ENCODE measurements at places on chromosomes 3 and 15.

- DNase-seq, result no peak
Measured at GRCh38 chr3:193310914-193311723, 67.4 kb downstream of the ATP13A5 start.

- no peak for DNase-seq
Measured at GRCh38 chr15:55257938-55258337, 31.7 kb downstream of the RAB27A start.

GRCh38 chr15:63075015-63075983, 32.8 kb downstream of the TPM1 start:
- DNase-seq, result no peak

DNA sequence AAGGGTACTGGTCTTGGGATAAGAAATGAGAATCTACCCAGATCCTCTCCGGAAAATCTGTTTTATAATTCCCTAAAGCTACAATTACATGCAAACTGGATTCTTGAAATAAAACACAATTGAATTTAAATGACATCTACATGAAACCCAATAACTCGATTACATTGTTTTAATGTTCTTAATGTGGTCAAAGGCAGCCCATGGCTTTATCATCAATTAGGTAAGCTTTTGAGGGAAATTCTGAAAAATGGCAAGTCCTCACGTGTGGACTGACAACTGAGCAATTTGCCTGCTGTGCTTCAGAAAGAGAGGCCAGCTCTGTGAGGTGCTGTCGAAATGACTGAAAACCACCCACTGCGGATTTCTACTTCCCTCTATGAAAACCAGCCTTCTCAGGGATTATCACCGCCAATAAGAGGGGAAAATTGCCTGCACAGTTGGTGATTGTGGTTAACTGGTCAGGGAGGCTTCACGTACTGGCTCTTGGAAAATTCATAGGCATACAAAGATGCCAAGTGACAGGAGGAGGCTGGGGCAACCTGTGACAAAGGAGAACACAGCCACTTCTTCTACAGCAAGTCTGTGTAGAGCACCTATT, 200.8 kb upstream of the SLCO3A1 start:
- no peak for DNase-seq

GRCh38 chr15:101428758-101429157, 60.7 kb downstream of the PCSK6 start:
- no peak for DNase-seq

GRCh38 chr3:124663690-124664089, 66.6 kb upstream of the UMPS start:
- no peak for DNase-seq

- no peak for DNase-seq
Measured at GRCh38 chr3:50359760-50360110, 414 bp upstream of the TMEM115 start.

- no peak for DNase-seq
Measured at GRCh38 chr3:143090976-143091837, 28.4 kb upstream of the CHST2 start.

DNA sequence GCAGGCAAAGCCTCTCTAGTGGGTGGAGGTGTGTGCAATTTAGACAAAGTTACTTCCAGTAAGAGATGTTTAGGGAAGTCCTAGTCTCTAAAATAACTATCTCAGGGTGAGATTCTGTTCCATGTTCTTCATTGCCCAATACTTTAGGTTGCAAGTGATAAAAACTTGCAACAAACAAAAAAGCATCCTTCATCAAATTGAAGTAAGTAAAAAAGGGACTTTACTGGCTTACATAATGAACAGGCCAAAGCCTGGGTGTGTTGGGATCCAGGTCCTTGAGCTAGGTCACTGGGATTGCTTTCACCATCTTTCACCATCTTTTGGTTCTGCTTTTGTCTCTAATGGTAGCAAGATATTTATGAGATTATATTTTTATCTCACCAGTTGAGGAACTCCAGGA, 38.3 kb downstream of the CX3CR1 start:
- no peak for DNase-seq

GRCh38 chr15:95087253-95087609, 855.9 kb downstream of the MCTP2 start:
- no peak for DNase-seq

GRCh38 chr15:92797168-92798052, 102.7 kb upstream of the CHD2 start:
- DNase-seq, result peak; percentile 78

- no peak for DNase-seq
Measured at GRCh38 chr3:186922224-186922623, 8.1 kb upstream of the ST6GAL1 start.

DNA sequence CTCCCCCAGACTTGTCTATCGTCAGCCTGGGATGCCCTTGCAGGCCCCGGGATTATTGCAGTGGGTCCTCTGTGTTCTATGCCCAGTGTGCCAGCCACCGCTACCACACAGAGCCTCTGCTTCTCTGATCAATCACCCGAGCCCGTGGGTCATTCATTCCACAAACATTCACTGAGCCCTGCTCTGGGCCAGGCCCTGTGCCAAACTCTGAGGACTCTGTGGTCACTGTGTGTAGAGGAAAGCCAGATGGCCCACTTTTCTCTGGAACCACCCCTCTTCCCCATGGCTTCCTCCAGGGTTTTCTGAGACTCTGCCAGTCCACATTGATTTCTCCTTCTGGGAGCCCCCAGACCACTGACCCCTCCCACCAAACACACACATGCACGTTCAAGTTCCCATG, 55.5 kb downstream of the BSN start:
- no peak for DNase-seq

GRCh38 chr3:44018926-44019325, 222.8 kb upstream of the TOPAZ1 start:
- DNase-seq, result no peak

DNA sequence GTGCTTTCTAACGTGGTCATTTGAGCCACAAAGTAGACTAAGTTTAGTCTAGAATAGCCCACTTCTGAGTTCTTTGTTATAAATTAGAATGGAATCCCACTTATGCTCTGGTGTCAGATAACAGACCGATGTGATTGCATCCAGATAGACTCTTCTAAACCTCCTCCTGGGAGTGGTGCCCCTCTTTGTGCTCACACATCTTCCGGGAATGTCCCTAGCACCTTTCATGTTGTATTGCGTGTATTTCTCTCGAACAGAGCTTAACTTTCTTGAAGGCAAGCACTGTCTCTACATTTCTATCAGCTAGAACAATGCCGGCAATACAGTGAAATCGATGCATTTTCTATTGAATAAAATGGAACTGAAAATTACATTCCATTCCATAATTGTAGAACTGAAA, 23.0 kb downstream of the CP start:
- no peak for DNase-seq

DNA sequence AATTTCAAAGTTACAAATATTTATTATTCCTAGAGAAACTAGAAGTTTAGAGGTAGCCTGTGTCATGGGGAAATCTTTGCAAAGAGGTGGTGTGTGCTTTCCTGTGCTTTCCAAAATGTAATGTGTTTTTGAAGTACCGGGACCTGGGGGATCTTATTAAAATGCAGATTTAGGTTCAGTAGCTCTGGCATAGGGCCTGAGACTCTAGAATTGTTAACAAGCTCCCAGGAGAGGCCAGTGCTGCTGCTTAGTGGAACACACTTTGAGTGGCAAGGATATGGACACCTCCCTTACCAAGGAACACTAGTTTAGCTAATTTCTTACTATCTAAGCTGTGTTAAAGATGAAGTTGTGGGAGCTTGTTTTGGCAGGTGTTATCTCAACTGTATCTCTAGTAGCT, 428.9 kb downstream of the VGLL3 start:
- no peak for DNase-seq

DNA sequence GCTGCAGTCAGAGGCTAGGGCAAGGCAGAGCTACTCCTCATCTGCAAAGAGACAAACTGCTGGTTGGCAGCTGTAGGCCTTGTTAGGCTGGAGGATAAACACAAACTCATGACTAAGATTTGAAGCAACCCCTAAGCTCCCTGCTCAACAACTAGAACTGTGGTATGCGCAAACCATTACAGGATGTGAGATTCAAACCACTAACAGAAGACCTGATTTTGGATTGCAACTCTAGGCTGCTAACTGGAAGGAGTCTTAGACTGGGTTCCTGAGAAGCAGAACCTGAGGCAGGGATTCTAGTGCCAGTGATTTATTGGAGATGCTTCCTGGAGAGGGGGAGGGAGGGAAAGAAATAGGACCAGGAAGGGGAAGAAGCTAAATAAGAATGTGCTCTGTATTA, 22.5 kb downstream of the CCR4 start:
- DNase-seq, result no peak

DNA sequence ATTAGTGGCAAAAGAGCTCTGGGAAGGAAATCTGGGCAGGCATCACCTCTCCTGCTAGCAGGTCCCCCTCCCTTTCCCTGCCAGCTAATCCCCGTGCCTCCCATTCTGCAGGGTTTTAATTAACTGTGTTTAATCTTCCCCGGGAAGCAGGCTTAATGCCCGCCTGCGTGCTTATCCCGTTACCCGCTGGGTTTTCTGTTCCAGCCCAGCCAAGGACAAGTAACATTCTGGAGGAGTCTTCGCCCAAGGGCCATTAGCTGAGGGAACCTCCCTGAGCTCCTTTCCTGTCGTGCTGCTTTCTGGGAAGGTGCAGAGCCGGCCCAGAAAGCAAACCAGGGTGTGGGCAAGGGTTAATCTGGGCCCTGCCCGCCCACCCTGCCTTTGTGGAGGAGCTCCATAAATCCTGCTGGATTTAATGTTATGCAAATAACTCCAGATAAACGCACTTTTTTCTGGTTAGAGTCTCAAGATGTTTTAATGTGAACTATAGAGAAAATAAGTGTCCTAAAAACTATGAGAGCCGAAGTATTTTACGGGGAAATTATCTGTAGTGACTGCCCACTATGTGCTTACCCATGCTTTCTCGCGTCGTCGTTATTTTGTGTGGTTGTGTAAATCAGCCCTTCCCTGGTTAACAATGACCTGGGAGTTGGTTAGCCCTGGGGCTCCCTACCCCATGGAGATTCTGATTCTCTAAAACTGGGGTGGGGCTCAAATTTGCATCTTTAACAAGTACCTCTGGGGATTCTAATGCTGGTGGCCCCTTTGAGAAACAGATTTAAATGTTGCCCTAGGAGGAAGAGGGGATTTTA, 25.9 kb downstream of the TRIM71 start:
- DNase-seq, result no peak

- DNase-seq, result no peak
Measured at GRCh38 chr3:46466273-46466672, 1.6 kb upstream of the LTF start.

All from NCI-H1436 (cell line).